Glutamatergic neuron (in vitro differentiated cells): ENCODE measurements at places on chromosomes 4 and X.
A peak's percentile ranks its signal among the peaks of the same experiment; 100 is the strongest.

GRCh38 chr4:77959566-77960338, 97.1 kb downstream of the MRPL1 start:
- DNase-seq: no peak

DNA sequence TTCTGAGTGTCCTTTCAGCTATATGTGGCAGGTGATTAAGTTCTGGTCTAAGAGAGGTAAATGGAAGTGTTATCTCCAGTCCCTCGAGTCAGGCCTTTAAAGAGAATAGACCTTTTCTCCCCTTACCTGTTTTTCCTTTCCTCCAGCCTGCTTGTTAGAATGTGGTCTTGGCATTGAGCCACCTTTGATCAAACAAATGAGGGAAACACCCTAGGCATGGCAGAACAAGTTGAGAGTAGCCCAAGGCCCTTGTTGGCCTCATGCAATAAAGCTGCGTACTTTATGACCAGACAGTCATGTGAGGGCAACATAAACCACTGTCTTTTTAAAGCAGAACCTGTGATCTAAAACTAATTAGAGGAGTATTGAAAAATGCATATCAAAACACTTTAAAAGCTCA, 13.2 kb upstream of the IL13RA2 start:
- no peak for DNase-seq

DNA sequence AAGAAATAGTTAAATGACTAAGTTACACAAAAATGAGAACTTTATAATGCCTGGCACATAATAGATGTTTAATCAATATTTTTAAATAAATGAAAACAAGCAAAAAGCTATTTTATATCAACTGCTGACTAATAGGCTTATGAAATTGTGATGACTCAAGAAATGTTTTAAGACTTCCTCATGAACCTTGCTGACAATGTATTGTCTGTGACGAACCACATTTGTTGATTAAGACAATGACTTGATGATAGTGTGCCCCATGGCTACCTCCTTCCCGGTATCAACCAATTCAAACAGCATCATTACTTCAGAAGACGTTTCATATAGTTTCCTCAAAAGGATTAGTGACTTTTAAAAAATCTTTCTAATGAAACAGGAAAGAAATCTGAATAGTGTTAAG, 7.9 kb downstream of the CXCL6 start:
- DNase-seq: no peak

GRCh38 chr4:70356185-70356584, 4.4 kb upstream of the SMR3A start:
- DNase-seq: no peak

GRCh38 chr4:15794905-15795304, 16.8 kb downstream of the CD38 start:
- DNase-seq: no peak

- peak; percentile 23 for DNase-seq
These were observed 138.8 kb downstream of the DTHD1 start for GRCh38 chr4:36420111-36420679.

DNA sequence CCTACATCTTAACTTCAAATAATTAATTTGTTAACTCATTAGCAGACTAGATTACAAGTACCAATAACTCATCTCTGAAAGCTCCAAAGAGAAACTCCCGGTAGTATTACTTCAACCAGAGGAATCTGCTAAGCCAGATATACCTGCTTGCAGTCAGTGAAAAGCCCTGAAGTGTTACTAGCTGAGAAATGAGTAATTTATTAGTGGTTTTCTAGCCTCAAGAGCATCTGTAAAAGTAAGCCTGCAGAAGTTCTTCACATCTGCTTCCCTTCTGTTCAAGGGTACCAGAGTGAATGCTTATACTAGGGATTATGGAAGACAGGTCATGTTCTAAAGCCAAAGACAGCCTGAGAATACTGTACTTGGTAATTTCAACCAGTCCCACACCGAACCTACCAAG, 34.7 kb downstream of the IRS4 start:
- no peak for DNase-seq

DNA sequence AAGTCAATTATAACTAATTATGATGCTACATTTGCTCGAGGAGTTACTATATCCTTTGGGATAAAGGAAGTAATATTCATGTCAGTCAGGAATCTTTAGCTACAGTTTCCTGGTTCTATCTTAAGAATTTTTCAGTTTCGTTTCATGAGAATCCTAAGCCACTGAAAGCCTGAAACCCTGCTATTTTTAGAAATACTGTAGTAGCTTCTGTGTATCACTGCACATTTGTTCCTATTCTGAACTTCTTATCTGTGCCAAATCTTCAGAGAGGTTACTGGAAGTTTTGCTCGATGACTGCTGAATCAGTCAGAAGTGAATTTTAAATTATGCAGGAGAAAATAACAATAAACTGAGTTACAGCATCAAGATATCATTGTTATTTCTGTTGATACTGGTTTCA, 249.2 kb downstream of the TENM3 start:
- no peak for DNase-seq

GRCh38 chrX:46978341-46979291, 66.4 kb downstream of the JADE3 start:
- peak; percentile 70 for DNase-seq
